Stimulated activated CD8-positive, alpha-beta memory T cell treated with anti-CD3 and anti-CD28 coated beads, Interleukin-12 subunit alpha, Interleukin-12 subunit beta, amount 100 ng/mL, for 4 hours (primary cell): ENCODE measurements at places on chromosomes 3 and 15.

GRCh38 chr3:56342475-56342874 lies 125.8 kb downstream of the ERC2 start:
- DNase-seq: no peak

DNA sequence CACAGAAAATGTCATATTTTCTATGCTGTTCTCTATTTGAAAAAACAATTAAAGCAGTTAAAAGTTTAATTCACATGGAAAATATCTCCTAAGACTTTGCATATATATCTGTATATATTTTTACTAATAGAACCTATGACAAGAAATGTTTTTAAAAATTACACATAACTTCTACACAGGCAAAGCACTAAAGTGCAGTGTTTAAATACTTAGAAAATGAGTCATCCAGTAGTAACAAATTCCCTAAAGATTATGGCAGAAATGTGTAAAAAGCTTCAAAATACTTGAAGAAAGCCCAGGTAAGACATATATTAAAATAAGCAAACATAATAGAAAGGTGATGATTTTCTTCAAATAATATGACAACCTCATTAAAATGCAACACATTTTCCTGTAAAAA lies 236.6 kb downstream of the TBC1D5 start:
- no peak for DNase-seq

GRCh38 chr3:154180836-154181691 lies 59.9 kb downstream of the ARHGEF26 start:
- no peak for DNase-seq

DNA sequence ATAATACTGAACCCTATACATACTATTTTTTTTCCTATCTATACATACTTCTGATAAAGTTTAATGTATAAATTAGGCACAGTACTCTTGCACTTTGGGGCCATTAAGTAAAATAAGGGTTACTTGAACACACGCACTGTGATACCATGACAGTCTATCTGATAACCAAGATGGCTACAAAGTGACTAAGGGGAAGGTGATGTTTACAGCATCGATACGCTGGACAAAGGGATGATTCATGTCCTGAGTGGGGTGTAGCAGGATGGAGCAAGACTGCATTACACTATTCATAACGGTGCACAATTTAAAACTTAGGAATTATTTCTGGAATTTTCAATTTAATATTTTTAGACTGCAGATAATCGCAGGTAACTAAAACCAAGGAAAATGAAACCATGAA lies 30.0 kb upstream of the SLC2A2 start:
- DNase-seq: no peak

- DNase-seq: no peak
Measured at GRCh38 chr3:182292591-182292990, 500.7 kb upstream of the ATP11B start.

DNA sequence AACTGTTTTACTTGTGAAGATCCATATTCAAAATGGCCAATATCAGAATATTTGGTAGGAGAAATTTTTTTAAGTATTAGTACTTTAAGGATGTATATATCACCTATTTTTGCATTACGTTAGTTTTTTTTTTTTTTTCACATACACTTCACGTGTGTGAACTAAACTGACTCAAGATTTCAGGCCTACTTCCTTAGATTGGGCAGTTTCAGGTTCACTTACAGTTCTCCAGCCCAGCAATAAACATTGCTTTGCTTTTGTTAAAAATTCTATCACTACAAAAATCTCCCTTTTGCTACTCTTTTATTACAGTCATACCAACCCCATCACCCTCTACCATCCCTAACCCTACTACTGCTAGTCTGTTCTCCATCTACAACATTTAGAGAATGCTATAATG lies 183.6 kb downstream of the KCNH8 start:
- no peak for DNase-seq

GRCh38 chr3:3281024-3281423 lies 101.5 kb upstream of the CRBN start:
- DNase-seq: no peak

DNA sequence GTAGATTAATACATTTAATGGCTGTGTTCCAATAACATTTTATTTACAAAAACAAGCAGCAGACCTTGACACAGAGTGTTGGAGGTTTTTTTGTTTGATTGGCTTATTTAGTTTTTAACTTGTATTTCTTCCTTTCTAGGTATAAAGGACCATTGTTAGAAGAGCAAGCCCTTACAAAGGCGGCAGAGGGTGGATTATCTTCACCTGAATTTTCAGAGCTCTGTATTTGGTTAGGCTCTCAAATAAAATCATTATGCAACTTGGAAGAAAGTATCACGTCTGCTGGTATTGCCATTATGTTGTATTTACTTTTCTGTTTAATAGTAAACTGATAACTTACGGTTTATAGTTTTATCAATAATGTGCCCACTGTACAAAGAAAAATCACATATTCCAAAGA lies 10.0 kb downstream of the FAM98B start:
- no peak for DNase-seq

DNA sequence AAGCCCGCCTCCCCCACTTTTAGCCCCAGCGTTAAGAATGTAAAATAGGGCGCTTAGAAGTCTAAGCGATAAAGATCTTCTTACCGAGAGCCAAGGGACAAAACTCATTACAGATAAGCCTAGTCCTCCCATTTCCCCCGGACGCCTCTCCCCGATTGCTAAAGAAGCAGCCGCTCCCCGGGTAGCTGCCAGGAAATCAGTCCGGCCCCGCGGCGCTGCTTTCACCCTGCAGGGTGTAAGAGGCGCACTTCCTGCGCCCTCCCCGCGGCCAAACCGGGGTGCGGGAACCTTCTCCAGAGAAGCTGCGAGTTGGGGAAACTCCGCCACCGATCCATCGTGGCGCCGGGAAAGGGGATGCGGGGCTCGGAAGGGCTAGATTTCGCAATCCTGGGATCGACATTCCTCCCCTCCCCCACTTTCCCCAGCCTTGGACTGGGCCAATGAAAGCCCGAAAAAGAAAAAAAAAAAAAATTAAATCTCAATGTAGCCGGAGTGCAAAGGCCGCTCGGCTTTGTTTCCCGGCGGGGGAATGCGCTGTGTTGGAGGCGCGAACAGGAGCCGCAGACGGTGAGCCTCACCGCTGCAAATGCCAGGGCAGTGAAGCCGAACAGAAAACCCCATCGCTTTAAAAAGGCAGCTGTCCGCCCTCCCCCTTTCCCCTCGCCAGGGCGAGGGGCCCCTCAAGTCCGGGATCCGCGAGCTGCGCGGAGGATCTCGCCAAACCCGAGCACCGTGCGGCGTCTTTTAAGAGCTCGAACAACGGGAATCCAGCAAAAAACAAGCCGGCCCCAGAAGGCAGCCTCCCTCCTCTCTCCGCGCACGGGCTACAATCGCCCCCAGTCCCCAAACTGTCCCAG lies 626 bp upstream of the PTPRG start:
- DNase-seq: no peak

GRCh38 chr3:127552038-127552437 lies 38.5 kb downstream of the TPRA1 start:
- DNase-seq: no peak

DNA sequence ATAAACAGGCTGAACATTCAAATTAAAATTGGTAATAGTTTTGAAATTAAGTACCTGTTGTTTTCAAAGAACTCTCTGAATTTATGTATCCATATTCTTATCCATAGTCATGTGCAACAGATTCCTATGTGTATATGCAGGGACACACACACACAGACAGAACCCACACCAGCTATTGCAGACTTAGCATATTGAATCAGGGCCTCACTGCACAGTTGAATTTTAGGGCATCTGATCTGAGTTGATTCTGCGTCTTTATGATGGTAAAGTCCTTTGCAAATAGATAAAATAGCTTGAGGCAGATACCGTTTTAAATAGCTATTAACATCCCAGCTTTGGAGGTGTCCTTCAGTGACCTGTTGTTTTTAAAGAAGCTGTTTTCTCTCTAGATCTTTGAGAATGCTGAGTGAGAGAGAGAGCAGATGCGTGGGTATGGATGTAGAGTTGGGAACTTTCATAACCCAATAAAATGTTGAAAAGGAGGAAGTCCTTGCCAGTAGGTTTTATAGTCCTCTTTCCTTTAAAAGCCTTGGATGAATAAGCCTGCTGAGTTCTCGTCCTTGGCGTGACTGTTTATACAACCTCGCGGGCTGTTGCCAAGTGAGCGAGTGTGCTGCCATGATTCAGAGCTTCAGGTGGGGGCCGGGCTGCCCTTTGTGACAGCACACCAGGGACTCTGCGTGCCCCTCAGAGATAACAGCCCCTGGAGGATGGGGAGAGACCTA lies 18.3 kb downstream of the MYZAP start:
- DNase-seq: no peak

GRCh38 chr15:81098861-81099651 lies 35.0 kb upstream of the CFAP161 start:
- no peak for DNase-seq

GRCh38 chr3:134374105-134374790 lies at the start of gene AMOTL2:
AMOTL2 (minus strand) TSS chr3:134374447; CDS start chr3:134371433, 3,014 bp downstream.
- no peak for DNase-seq

DNA sequence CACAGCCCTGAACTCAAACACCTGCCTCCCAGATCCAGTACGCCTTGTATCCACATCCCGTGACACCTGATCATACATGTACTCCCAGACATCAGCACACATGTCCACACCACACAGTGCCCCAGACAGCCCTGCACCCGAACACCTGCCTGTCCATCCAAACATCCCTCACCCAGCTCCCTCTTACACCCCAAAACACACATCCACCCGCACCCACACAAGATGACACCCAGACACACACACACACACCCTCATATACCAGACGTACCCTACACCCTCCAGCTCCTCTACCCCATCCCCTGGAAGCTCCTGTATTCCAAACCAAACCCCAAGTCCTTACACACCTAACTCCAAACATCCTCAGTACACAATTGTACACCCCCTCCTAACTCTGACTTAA lies 735 bp downstream of the CAMK1 start:
- no peak for DNase-seq

DNA sequence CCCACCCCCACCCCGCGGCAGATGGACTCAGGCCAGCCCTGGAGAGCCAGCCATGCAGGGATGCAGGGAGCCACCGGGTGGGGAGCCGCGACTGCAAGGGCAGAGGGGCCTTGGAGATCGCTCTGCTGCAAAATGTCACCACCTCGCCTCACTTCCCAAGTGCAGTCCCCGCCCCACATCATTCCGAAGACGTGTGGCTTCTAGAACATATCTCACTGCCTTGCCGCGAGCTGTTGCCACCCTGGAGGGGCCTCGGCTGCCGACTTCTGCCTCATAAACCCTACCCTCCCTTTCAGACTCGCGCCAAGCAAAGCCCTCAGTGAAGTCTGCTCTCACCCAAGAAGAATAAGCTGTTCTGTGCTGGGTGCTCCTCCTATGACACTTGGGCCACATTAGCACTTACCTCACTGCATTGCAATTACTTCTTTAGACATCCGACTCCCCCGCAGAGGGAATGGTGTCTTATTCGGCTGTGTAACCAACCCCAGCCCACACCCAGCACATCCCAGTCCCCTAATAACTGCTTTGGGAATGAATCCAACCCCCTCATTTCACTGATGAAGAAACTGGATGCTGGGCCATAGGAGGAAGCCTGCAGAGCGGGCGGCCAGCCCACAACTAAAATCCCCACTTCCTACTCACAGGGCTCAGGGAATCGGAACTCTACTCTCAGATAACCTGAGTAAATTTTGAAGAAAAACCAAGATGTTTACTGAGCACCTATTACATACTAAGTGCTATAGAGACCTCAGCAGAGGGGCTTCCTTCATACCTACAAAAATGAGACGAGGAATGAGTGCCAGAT lies 8.6 kb downstream of the TLE3 start:
- DNase-seq: no peak

- DNase-seq: no peak
Measured at GRCh38 chr3:4409415-4409814, 57.7 kb downstream of the SUMF1 start.

DNA sequence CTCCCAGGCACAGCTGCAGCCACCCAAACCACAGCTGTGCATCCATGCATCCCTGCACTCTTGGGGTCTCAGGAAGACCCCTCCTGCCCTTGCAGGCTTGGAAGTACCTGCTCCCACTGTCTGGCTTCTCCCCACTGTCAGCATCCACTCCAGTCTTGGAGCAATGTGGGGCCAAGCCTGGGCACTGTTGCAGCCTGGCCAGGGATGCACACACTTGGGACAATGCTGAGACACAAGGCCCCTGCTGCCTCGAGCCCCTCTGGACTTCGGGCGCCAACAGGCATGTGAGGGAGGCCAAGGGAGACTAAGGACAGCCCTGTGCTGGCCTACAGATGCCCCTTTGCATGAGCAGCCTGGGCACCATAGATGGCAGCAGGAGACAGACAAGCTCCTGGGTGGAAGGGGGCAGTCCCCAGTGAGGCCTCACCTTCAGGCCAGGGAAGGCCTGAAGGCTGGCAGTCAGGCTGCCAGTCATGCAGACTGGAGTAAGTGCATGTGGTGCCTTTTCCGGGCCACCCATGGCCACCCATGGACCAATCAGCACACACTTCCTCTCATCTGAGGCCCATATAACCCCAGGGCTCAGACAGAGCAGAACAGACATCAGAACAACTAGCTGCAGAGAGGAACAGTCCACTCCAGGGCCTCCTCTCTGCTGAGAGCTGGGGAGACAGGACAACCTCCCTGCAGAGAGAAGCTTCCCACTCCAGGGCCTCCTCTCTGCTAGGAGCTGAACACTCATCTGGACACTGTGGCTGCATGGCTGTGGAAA lies 219.0 kb downstream of the VGLL3 start:
- no peak for DNase-seq

GRCh38 chr15:90907838-90908507 lies 4.9 kb downstream of the MAN2A2 start:
- DNase-seq: no peak

GRCh38 chr3:55309336-55309735 lies 177.8 kb downstream of the WNT5A start:
- DNase-seq: no peak

DNA sequence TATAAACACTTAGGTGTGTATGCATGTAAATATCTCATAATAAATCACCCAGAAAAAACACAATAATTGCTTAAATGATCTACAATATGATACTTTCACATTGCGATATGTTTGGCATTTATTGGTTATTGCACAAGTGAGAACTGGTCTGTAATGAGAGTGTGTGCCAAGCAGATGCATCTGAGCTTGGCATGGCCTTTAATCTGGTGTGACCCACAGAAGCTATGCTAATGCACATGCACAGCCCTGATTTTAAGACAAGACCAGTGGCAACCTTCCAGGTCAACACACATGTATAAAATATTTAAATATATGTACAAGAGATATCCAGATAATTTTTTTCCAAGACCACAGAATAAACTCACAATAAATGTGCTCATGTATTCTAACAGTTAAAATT lies 42.7 kb downstream of the C2CD4A start:
- DNase-seq: no peak

DNA sequence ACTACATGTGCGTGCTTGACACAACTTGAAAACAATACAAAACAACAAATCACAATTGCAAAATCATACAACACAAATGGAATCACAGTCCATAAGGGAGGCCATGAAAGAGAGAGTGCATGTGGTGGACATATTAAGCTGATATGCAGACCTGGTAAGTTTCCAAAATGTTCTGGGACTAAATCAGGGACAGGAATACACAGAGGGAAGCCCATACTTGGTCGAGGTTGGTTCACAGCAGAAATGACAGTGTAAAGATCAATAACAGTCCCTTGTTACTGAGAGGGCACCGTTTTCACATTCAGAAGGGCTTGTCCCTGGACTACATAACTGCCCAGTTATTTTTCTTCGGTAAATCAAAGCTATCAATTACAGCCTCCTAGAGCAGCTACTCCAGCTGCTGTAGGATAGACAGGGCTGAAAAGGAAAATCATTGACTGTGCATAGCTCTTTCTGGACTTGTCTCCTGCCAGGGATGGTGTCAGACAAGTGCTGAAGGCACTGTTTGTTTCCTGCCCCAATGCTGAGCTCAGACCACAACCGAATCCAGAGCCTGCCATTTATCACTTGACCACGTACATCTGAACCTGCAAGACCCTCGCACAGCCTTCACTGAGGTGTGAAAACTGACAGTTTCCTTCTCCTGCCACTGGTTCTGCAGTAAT lies 79.5 kb upstream of the KCNMB2 start:
- DNase-seq: no peak
